ENCODE measurements at places on chromosomes 5 and 9.
A peak's percentile ranks its signal among the peaks of the same experiment; 100 is the strongest.

- DNase-seq = no peak
These were observed 36.8 kb upstream of the NFIB start for GRCh38 chr9:14350754-14351153.

GRCh38 chr5:69167493-69167855, 524 bp downstream of the CCNB1 start:
- no peak for DNase-seq

DNA sequence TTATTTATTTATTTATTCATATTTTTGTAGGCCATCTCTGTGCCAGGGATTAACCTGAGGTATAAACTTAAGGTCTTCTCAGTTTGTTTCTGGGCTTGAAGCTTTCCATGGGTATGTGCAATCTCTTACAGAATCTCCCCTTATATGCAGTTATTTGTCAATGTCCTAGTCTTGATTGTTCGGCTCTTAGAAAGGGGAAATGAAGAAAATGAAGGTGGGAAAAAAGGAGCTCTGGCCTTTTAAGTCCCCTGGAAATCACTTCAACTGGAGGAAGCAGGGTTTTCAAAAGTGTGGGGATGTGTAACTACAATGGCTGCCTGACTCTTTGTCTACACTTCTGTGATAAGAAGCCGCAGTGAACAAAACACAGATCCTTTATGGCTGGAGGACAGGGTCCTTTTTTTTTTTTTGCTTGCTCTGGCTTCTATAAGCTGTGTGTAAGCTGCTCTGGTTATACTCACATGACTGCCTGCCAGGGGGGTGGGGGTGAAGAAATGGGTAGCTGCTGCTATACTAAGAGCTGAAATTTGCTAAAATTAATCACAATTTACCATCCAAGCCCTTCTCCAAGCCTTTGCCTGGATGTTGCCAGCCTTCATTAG, 33.7 kb downstream of the CENPP start:
- DNase-seq = peak; percentile 2

- no peak for DNase-seq
These were observed 505.3 kb downstream of the TLE4 start for GRCh38 chr9:80077059-80077458.

DNA sequence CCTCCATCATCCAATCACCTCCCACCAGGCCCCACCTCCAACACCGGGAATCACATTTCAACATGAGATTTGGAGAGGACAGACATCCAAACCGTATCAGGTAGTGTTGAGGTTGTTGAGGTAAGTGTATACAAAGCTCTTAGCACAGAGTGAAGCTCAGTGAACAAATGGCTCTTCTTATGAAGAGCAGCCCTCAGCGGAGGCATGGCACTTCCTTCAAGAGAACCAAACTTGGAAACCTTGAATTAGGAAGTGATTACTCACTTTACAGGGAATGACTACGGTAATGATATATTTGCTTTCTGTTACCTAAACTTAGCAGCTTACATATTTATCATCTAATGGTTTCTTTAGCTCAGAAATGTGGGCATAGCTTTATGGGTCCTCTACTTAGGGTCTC, 92.8 kb downstream of the IQGAP2 start:
- DNase-seq = no peak

DNA sequence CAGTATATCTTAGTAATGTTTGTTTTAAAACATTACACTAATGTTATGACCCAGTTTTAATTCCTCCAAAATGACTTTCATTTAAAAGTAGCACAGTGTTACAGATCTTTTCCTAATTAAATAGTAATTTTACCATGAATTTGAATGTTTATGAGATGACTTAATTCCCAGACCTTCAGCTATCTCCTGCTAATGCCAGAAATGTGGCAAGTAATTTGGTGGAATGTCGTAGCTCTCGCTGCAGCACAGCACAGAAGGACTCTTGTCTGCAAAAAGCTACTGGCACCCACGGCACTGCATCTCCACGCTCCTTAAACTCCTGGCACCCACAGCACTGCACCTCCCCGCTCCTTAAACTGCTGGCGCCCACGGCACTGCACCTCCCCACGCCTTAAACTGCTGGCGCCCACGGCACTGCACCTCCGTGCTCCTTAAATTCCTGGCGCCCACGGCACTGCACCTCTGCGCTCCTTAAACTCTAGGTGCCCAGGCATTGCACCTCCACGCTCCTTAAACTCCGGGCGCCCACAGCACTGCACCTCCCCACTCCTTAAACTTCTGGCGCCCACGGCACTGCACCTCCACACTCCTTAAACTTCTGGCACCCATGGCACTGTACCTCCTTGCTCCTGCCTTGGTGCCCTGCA, 163.1 kb downstream of the CDK5RAP2 start:
- DNase-seq = no peak

GRCh38 chr5:96090215-96090614, 128.6 kb upstream of the ELL2 start:
- DNase-seq = no peak

DNA sequence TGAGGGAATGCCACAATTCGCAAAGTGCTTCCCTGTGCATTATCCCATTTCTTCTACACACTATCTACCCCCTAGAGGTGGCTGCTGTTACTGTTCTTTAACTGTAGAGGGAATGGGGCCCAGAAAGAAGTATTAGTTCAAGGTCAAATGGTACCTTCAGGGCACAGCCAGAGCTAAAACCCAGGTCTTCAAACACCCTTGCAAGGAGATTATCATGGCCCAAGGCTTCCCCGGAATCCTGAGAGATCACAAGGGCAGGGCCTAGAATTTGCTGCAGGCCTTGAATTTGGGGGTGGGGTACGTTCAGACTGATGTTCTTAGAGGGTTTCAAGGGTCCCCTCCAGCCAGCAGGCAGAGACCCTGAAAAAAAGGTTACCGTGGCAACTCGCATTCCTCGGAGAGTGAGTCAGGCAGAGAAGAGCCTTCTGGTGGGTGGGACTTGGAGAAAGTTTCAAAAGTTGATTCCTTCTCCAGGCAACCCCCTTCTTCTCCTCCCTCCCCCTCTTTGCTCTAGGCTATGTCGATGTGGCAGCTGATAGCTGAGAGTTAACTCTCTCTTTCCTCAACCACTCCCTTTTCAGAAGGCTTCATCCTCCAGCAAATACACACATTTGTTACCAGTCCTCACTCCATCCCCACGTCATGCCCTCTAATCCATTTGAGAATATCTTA, 1.9 kb downstream of the SPARC start:
- no peak for DNase-seq

DNA sequence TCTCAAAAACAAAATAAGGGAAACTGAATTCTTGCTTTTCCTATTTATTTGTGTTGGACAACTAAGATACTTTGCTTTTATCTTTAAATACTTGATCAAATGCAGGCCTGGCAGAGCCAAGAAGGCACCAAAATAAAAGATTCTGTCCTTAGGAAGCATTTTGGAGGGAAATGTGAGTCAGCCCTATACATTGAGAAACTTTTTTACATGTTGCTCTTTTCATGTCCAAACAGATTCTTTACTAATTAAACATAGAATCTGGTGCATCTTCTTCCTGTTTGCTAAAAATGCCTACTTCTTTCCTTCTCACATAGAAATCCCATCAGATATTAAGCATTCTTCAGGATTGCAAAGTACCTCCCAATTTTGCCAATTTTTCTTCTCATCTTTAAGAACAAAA, 1160.4 kb downstream of the EFNA5 start:
- no peak for DNase-seq

GRCh38 chr9:107755246-107755645, 265.7 kb upstream of the KLF4 start:
- DNase-seq = no peak

DNA sequence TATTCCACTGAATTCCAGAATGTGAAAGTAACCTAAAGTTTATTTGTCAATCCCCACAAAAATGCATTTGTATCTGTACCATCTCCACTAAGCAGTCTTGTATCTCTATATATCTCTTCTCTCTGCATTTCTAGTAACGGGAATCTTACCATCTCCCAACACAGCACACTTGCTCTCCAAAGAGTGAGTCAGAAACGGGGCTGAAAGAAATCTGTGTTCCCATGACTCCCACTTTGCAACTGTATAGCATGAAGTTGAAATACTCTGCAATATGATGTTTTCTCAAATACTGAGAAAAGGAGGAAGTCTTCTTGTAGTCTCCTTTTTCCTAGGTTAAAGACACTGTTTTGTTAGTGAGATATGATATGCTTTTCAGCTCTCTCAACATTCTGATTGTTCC, 848.8 kb upstream of the ACO1 start:
- no peak for DNase-seq

DNA sequence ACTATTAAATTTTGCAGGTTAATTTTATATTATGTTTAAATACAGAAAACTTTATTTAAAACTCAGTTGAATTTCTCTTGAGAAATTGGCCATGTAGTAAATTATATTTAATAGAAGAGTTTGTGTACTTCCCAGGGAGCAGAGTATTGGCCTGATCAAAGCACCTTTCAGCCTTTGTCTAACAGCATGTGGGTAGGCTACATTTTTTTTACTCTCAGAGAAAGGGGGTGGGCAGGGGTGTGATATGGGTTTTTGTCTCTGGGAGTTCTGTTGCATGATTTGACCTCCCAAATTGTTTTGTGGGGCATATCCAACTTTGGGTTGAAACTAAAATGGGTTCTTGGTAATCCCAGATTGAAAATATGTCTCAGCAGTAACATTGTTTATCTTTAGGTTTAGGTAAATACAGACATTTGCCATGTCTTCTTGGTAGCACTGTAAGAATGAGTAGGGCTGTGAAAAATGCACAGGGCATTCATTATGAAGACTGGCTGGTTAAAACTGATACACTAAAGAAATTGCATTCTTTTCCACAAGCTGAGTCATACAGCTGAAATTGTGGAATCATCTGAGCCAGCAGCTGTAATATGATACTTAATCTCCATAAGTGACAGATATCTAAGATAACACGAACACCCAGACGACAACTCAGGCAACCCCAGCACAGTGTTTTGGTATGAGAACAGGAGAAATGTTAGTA, 75.4 kb upstream of the CDKN2B start:
- DNase-seq = no peak

DNA sequence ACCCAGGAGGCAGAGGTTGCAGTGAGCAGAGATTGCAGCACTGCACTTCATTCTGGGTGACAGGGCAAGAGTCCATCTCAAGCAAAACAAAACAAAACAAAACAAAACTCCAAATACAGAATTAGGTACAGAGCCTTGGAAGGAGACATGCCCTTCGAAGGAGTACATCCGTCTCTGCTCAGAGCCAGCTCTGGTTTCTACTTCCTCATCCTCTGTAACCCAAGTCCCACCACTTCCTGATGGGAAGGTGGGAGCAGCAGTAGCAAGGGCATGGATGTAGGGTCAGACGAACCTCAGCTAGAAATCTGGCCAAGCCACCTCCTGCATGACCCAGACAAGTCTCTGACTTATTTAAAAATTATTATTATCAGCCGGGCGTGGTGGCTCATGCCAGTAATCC, 16.5 kb upstream of the STXBP1 start:
- DNase-seq = no peak

GRCh38 chr5:37103302-37103701, 145.9 kb downstream of the CPLANE1 start:
- DNase-seq = no peak

DNA sequence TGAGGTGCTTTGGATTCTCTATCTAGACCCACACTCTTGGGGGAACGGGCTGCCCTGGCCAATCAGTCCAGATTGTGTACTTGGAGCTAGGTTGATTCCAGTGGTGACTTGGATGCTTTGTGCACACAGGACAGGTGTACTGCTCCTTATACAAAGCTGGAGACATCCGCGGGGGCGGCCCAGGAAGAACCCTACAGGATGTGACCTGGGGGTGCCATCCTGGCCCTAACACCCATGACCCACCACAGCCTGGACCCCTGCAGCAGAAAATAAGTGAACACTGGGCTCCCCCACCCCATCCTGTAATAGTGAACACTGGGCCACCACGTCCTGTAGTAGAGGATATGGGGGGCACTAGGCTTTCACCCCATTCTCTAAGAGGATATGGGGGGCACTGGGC, 12.1 kb upstream of the PLEKHG4B start:
- no peak for DNase-seq

DNA sequence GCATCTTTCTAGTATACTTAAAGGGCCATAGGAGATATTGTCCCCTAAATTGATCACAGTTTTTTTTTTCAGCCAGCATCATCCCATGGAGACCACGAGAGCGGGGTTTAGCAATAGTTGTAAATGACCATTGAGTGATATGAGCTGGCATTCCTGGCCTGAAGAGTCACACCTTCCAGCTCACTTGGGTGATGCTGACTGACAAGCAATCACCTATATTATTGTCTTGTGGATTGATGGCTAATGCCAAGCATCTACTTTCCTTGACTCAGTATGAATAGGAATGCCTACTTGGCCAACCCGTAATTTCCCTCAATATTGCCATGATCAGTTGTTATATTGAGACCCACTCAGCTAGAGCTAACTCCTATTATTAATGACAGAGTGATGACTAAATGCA, 70.5 kb downstream of the ADAMTSL1 start:
- DNase-seq = no peak

DNA sequence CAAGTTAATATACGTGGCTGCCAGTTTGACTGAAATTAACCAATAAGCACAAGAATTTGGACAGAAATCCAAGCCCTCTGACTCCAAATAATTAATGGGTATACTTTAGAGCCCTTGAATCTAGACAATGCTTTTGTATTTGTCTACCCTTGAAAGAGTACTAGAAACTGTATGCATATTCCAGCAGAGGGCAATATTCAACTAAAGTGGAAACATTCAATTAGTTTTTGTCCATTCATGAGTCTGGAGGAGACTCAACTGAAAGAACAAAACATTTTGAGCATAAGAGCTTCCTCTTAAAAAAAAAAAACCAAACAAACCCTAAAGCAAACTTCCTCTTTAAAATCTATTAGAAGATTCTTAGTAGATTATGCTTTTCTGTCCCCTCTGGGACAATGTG, 157.8 kb downstream of the ARHGEF28 start:
- peak; percentile 9 for DNase-seq

DNA sequence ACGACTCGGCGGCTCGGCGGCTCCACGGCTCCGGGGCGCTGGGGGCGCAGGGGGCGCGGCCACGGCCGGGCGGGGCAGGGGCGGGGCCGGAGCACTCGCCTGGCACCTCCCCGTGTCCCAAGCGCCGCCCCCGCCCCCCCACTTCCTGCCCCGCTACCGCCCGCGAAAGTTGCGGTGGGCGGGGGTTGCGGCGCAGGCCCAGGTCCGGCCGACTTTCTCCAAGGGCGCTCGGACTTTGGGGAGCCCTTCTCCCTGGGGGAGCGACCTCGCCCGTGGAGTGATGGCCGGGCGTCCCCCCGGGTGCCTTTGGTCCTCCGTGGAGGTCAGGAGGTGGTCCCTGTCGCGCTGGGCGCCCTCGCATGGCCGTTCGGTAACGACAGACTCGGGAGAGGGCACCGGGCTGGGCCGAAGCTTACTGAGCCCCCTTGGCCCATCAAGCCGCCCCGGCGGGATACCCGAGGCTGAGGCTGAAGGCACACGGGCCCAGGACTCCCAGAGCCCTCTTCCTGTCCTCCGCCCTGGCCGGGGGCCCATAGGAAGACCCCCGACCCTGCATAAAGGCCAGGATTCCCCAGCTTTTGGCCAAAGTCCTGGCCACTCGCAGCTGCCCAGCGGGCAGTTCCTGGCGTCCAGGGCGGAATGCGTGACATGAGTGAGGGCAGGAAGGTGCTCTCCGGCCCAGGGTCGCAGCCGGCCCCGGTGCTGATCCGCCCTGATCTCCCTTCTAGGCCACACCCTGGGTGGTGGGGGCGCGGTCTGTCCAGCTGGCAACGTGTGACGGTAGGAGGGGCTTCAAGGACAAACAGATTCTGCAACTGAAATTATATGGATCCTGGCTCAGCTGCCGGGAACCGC, 883 bp upstream of the VAV2 start:
- DNase-seq = no peak
